ENCODE measurements at places on chromosomes 7 and 10.

- no peak for DNase-seq
Observed at GRCh38 chr7:109387530-109387929, 817.9 kb downstream of the DNAJB9 start.

- no peak for DNase-seq
Observed at GRCh38 chr10:103828587-103829197, 26.7 kb downstream of the SH3PXD2A start.

GRCh38 chr10:100518761-100519241 is 860 bp downstream of the SEC31B start:
- DNase-seq, result peak; percentile 70

DNA sequence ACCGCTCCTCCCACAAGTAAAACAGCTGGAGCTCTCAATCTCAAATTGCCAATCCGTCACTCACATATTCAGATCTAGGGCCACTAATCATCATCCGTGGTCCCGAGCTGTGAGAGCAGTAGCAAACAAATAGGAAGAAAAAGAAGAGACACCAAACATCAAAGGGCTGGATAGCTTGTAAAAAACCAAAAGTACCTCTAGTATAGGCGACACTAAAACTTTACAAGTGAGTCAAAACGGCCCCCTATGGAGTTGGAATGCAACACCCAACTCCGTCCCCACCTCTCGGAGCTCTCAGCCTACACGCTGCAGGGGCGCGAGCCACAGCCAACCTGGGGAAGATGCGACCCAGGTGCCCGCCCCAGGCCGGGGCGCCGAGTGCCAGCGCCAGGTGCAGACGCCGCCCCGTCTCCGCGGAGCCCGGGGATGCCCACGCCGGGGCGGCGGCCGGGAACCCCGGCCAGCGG is 581 bp downstream of the FAM3C start:
- peak; percentile 65 for DNase-seq

DNA sequence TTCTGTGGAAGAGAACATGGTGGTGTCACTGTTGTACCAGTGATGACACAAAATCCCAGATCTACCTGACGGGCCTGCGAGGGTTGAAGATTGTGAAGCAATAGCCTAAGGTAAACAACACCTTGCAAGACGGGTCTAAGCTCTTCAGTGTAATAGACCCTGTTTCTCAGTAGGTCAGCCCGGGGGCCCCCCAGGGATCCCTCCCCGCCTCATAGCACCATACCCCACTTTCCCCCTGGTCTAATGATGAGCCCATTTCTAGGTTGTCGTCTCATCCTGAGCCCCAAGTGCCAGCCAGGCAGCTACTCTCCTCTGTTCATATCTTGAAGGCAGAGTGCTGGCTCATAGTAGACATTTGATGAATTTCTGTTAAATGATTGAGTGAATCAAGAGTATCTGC is 2.6 kb upstream of the ACTR3C start:
- no peak for DNase-seq

GRCh38 chr10:75375838-75376237 is 25.7 kb downstream of the ZNF503 start:
- no peak for DNase-seq

- DNase-seq, result no peak
Observed at GRCh38 chr10:96639899-96640298, 53.1 kb upstream of the TM9SF3 start.

DNA sequence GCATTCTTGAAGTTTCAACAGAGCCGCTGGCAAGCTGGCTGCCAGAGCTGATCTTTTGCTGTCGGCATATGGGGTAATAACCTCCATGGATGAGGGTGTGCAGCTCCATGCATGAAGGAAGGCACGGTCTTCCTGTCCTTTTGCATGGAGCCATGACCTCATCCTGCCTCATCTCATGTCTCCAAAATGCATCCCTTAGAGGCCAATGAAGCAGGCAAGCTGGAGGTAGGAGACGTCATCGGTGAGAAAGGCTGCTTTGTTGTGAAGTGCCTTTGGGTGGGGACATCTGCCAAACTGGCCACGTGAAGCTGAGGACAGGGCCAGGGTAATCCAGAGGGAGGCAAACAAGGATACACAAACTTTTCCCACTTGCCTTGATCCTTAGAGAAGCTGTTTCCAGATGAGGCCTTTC is 161.5 kb upstream of the TBX20 start:
- no peak for DNase-seq

- DNase-seq, result no peak
Observed at GRCh38 chr7:1042492-1042833, 1.9 kb upstream of the GPR146 start.

DNA sequence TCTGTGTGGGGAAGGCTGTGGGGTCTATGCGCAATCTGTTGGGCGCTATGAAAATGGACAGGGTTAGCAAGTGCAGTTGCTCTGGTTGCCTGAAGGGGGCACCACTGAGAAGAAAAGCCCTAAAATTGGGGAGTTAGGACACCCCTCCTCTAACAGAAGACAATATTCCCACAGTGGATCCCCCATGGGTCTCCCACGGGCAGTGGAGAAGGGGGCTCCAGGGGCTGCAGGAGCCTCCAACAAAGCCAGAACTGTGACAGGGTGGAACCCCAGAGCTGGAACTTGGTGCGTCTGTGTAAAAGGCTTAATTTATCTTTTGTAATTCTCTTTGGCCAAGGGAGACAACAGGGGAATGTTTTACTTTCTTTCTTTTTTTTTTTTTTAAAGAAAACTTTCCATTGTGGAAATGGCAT is 12.5 kb upstream of the COL13A1 start:
- DNase-seq, result peak; percentile 3

DNA sequence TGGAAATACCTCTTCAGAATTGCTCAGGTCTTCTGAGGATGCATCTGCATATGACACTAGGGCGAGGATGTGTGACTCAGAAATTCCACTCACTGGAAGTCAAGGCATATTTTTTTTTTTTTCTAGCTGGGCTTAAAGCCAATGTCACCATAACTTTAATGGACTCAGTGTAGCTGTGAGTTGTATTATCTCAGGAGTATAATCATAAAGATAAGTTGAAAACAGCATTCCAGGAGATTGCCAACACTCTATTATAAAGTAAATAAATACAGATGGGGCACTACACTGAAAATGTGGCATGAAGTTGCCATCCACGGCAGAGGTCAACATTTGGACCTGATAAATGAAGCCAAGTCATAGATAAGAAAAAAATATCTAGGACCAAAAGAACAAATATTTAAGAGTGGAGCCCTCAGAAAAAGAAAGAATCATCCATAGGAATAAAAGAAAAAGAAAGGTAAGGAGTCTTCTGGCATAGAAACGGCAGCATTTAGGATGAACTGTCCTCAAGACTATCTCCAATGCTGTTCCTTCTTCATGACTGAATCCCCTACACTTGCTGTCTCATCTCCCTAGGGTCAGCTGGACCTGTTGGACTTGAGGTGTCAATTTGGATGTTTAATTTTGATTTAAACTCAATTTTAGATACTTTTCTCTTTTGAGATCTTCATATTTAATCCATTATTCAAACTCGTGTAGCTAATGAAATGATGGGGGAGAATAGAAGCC is 72.9 kb upstream of the CAV2 start:
- DNase-seq, result no peak

DNA sequence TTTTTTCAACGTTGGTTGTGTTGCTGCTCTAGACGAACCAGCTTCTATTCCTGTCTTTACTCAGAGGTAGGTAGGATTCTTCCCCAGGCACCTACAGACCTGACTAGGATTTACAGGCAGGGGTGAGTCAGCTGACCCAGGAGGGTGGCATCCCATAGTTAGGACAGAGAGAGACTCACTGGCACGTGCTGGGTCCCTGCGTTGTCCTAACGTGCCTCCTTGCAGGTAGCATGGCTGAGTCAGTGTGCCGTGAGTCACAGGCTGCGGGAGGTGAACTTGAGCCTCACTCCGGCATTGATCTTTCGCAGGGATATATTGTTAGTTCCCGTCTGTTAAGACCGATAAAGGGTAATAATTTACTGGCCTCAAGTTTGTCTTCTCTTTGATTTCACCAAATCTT is 96.5 kb downstream of the PFKFB3 start:
- peak; percentile 21 for DNase-seq

DNA sequence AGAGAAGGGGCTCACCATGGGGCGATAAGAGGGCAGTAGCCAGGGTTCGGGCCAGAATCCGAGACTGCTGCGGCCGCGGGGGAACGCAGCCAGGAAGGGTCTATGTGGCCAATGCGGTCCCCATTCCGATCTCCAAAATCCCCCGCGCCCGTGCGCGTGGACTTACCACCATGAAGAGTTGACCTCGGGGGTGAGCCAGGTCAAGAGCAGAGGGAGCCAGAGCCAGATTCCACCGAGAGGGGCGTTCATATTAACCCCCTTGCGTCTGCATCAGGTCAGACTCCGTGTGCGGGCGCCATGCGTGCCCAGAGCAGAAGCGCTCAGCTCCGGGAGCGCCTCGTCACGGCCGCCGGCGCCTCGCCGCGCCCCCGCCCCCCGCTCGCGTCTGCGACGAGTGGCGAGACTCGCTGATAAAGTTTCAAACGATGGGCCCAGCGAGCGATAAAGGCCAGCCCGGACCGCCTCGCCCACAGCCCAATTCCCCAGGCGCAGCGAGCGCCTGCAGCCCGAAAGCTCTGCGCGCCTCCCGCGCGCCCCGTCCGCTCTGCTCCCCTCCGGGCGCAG is at the start of gene WNT2:
WNT2 (minus strand) TSS at position 318 of the 564 bp plus-strand sequence; CDS start at position 249, 69 bp downstream.
- no peak for DNase-seq

- no peak for DNase-seq
Observed at GRCh38 chr10:10860455-10860976, 157.2 kb upstream of the CELF2 start.

DNA sequence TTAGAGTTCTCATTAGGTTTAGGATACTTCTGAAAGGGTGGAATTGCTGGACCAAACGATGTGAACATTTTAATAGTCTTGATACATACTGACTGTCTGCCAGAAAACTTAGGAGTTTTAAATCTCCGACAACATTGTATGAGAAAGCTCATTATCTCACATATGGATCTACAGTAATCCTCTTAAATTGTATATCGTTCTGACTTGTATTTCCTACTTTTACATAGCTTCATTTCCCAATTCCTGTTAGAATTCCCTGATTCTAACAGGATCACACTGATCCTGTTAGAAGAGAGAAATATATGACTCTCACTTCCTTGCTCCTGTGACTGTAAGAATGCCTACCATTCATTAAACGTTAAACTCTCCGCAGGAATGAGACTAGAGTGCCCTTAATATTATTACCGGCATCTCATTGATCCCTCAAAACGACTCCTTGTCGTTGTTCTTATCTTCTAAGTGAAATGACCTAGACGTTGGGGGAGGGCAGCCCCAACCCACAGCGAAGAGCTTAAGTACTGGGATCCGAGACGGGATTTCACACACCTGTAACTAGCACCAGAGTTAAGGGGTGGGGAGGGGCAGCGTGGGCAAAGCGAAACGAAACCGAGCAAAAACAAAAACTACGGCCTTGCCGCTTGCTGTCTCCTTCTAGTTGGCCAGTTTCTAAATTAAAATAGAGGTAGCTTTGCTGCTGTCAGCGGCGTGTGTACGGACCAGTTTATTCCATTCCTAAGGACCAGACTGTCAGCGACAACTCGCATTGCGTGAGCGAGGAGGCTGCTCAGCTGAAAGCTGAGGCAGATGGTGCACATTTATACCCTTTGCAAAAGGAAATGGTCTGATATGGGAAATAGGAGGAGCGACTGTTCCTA is 678 bp upstream of the TMEM106B start:
- no peak for DNase-seq

DNA sequence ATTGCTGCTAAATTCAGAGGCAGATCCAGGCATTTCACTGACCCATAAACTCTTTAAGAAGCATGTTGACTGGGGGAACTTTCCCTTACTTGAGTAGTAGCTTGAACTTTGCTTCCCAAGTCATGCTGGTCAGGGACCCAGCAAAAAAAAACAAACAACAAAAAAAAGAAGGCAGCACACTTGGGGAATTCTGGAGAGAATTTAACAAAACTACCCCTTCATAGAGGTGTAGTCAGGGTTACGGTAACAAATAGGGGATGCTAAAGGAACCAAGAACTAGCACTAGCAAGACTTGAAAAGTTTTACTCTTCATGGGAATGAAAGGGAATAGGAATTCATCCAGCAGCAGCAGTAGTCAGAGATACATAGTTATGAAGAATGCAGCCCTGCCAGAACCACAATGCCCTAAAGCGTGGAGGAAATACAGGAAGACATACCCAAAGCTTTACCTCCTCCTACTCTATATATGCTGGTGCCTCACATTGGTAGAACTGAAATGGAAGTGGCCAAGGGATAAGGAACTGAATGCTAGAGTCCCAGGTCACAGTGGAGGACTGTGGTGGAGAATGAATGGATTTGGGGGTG is 67.3 kb downstream of the PHYHIPL start:
- DNase-seq, result no peak

DNA sequence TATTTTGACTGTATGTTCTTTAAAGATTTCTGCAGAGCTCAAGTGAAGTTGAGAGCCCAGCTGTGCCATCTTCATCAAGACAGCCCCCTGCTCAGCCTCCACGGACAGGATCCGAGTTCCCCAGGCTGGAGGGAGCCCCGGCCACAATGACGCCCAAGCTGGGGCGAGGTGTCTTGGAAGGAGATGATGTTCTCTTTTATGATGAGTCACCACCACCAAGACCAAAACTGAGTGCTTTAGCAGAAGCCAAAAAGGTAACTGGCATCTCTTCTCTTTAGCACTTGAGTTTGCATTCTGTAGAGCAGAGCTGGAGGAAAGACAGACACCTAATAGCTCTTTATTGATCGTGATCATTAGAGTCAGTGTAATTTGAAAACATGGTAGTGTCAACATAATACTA is 33.7 kb downstream of the MCM10 start:
- no peak for DNase-seq

GRCh38 chr10:17227367-17228090 is 512 bp upstream of the VIM start:
- DNase-seq, result peak; percentile 90

- no peak for DNase-seq
Observed at GRCh38 chr10:75825661-75826060, 394.2 kb downstream of the LRMDA start.

- DNase-seq, result no peak
Observed at GRCh38 chr10:132834891-132835847, 49.2 kb upstream of the NKX6-2 start.

GRCh38 chr7:135742371-135742770 is 6.2 kb downstream of the FAM180A start:
- no peak for DNase-seq

DNA sequence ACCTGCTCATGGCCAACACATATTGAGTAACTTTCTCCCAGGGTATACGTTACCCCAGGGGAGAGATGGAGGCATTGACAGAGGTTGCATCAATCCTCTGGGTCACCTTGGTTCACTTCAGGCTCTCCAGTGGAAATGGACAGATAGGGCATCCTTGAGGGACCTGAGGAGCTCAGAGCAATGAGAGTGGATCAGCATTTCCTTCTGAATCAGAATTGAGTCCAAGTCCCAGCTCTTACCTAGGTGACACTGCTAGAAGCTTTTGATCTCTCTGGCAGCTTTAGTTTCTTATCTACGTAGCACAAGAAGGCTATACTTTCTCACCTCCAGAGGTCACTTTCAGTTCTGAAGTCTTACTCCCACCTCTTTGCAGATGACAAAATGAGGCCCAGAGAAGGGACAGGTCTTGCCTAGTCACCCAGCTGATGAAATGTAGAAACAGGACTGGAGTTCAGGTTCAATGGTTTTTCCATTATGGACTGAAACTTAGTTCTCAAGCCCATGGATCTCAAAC is 35.2 kb downstream of the PANK1 start:
- DNase-seq, result peak; percentile 4
